ENCODE measurements at places on chromosomes 2 and 18.

DNA sequence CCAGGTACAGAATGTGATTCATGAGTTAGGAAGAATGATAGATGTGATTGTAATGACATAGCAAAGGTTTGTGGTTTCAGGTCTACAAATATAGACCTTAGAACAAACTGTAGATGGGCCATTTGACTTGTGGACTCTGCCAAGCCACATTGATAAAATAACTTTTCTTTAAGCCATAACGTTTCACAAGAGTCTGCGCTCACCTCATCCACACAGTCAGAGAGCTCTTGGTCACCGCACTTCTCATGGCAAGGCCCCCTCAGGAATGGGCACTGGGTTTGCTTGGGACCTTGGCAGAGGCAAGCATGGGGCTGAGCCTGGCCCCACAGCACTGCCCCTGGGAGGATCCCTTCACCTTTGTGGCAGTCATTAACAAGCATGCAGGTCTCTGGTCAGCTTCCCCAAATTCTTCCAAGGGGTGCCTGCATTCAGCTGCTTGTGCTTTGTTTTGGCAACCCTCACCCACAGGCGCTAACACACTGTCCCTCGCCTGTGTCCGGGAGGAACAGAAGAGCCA, 14.0 kb downstream of the ARMC9 start:
- no peak for DNase-seq

DNA sequence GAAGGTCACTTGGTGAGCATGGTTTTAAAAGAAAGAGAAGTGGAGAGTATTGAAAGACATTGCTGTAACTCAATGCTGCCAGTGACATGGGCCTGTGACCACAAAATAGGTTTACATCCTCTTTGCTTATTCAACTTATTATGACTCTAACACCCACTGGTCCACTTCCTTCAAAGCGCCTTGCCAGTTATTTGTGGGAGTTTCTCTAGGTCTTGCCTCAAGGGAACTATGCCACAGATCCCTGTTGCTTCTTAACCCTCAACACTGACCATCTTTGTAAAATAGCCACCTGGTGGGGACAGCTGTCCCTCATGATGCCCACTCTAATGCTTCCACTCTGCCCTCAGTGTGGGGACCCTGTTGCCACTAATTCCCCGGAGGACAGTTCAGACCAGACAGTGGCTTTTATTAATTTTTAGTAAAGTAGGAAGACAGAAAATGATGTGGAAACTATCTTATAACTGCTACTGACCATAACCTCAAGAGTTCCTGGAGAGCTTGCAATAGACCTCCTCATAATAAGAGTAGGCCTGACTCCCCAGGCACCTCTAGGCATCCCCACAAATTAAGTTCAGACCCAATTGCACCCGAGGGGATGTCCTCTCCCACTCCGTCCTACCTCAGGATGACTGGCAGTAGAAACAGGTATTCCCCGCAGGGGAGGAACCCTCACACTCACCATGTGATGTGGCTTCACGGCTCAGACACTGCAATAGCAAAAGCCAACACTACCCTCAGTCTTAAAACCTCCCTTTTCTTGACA, 31.3 kb upstream of the SLC25A52 start:
- no peak for DNase-seq

GRCh38 chr2:124836416-124836815, 811.3 kb downstream of the CNTNAP5 start:
- DNase-seq: no peak

- DNase-seq: no peak
Observed at GRCh38 chr18:45662468-45662867, 47.2 kb downstream of the SLC14A2 start.

- no peak for DNase-seq
Observed at GRCh38 chr2:177712462-177712861, 319.9 kb downstream of the AGPS start.

DNA sequence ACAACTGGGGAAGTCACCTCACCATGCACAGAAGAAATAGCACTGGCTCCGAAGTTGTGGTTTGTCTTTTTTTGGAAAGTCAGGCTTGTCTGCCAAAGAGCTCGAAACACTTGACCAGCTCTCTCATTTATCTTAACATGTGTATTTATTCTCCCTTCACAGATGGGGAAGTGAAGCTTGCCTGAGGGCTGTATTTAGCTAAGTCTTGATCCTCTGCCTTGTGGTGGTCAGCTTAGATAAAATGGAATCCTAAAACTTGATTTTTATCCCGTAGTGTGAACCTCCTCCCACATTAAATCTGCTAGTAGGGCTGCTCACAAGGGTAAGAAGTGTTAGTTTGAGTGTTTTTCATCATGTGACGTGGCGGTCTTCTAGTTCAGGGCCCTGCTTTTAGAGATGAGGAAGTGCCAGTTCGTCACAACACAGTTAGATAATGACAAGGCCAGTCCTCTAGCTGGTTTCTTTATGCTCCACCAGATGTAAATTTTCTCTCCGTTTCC, 89.7 kb downstream of the TMEM247 start:
- no peak for DNase-seq

- DNase-seq: no peak
Observed at GRCh38 chr2:28869494-28870145, 489 bp downstream of the TRMT61B start.

DNA sequence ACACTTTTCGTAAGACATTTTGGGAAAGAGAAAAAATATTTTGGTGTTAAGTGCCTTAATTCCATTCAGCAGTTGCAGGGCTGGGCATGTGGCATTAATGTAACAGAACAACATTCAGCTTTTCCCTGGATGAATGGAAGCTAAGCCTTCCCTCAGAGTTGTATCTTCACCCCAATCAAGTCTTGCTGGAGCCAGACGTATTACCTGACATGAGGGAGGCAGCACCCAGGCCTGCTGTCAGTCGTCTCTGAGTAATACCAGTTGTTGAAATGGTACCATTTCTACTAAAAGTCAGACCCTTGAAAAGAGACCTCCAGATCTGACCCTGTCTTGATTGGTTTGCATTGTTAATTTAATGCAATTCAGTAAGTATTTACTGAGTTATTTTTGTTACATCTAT, 57.5 kb downstream of the MALT1 start:
- DNase-seq: no peak
